ENCODE measurements at places on chromosomes 2 and 18. TPM values are rescaled to one million over a fixed set of nuclear protein-coding genes. Genes with fewer than 3 reads are reported as not detected.

LAPTM4A gene
- 215 TPM for total RNA-seq

GCKR gene
- total RNA-seq = not detected

- DNase-seq = no peak
These were observed 35.4 kb upstream of the WIPF1 start for GRCh38 chr2:174632841-174633622.

DNA sequence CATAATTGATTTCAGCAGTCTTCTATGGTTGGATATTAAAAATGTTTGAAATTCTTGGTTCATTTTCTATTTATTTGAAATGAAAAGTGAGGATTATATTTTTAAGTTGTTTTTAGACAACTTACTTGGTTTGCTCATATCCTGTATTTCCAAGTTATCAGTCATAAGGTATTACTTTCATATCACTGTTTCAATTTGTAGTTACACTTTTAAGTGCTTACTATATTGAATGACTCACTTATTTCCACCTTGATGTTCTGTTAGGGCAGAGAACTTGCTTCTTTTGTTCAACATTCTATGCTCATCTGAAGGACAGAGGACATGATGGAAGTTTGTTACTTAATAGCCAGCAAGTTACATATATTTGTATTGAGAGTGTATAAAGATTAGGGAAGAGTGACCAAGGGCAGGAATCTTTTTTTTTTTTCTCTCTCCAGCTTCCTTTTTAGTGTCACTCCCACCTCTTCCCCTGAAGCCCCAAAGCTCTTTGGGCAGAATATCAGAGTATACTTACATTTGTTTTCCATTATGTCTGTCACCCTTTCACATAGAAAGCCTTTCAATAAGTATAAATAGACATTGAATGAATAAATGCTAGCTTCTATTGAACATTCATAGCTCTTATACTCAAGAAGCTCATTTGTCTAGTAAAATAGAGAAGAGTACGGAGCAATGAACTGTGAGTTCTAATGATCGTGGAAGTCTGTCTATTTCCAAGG, 28.1 kb downstream of the PIK3C3 start:
- DNase-seq = no peak

DNA sequence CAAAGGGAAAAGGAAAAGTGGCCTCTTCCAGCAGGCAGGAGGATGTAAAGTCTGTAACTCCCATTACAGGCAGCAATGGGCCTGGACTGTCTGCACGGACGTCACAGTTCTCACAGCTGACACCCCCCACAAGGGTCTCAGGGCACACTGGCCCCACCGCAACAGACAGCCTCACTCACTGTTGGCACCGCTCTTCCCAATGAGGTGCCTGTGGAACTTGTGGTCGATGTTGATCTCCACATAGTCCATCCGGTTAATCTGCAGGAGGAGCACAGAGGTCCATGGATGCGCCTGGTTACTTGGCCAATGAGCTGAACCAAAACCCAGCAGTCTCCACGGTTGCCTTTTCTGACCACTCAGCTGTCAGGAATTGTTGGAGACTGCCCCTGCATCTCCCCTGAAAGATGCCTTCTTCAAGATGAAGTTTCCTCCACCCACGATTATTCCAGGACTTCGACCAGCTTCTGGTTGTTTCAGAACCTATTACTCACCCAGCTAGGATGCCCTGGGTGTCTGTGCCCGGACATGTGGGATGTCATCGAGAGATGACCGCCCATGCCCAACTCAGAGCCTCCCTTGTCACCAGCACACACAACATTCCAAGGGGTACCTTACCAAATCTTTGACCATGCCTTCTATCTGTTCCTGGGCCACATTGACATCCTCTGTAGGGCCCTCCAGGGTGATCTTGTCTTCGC, 62.5 kb downstream of the HDLBP start:
- DNase-seq = no peak

GRCh38 chr2:16890081-16890480, 224.4 kb upstream of the CYRIA start:
- DNase-seq = no peak

GRCh38 chr2:23574919-23575654, 190.1 kb downstream of the KLHL29 start:
- DNase-seq = no peak

GRCh38 chr2:158305501-158305900, 151.1 kb downstream of the CCDC148 start:
- DNase-seq = no peak

GRCh38 chr2:232523682-232524597, 2.0 kb upstream of the CHRND start:
- DNase-seq = no peak

- DNase-seq = no peak
These were observed 522.6 kb downstream of the TDRD15 start for GRCh38 chr2:21646345-21646744.
